KG1 (cell line): ENCODE measurements at places on chromosomes 3 and 15.
A peak's percentile ranks its signal among the peaks of the same experiment; 100 is the strongest.

- no peak for DNase-seq
These were observed 92.7 kb upstream of the OCA2 start for GRCh38 chr15:28191832-28192231.

- DNase-seq = no peak
These were observed 151.6 kb downstream of the IL5RA start for GRCh38 chr3:2958551-2958950.

DNA sequence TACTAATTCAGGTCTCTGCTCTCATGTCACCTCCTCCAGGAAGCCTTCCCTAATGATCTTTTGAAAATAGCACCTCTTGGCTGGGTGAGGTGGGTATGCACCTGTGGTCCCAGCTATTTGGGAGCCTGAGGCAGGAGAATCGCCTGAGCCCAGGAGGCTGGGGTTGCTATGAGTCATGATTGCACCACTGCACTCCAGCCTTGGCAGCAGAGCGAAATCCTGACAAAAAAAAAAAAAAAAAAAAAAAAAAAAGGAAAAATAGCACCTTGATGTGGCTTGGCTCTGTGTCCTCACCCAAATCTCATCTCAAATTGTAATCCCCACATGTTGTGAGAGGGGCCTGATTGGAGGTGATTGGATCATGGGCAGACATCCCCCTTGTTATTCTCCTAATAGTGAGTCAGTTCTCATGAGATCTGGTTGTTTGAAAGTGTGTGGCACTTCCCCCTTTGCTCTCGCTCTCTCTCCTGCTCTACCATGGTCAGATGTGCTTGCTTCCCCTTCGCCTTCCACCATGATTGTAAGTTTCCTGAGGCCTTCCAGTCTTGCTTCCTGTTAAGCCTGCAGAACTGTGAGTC is 11.2 kb upstream of the RNU6-1 start:
- DNase-seq = no peak

DNA sequence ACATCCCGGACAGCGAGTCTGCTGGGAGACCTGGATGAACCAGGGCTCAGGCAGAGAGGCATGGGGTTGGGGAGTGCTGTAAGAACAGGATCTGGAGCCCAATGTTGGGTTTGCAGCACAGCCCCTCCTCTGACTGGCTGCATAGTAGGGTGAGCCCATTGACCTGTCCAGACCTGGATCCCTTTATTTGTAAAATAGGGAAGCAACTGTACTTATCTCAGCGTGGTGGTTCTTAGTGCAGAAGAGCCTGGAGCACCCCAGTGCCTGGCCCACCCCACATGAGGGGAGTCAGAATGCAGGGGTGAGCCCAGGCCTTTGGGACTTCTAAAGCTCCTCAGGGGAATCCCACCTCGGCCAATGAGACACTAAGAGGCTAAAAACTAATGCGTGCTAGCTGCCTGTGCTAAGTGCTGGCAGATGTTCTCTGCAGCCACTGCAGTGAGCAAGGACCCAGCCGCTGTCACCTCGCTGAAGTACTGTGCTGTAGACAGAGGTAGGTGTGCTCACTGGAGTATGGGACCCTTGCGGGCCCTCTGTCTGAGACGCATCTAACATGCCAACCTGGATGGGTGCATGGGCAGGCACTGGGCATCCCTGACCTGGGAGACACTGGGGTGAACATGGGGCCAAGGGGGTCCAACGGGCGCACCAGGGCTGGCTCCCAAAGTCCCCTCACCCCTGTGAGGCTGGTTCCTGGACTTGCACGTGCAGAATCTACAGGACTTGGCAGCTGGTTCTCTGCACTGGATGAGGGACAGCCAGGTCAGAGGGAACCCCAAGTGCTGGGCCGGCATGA is 95.6 kb downstream of the ATP10A start:
- no peak for DNase-seq

- no peak for DNase-seq
These were observed 14.8 kb downstream of the EXD1 start for GRCh38 chr15:41215708-41216107.

DNA sequence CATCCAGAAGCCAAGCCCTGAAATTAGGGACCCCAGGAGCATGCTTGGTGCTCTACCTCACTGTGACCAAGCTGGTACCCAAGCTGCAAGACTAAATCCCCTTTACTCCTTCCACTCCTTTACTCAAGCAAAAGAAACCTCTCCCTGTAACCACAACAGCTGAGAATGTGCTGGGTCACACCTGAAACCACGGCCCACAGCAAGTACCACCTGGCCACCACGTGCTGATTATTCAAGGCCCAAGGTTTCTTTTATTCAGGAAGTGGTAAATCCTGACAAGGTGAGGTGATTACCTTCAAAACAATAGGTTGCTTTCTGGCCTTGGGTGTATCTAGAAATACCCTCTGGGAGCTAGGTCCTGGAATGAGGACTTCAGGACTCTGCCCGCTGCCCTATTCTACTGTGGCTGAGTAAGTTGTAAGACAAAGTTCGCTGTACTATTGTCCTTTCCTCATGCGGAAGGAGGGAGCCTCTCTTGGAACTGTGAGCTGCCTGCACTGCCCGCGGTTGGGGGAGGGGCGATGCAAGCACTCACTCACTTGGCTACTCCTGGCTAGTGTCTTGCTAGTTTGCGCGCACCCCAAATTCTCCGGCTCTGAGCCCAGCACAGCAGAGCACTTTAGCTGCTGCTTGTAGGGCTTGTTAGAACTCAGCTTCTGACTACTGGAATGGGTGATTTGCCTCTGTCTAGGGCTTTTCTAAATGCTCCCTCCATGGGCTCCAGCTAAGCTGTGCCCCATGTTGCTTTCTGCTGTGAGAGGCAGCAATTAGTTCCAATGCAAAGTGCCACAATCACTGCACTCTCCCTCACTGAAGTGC is 487.1 kb upstream of the CNTN3 start:
- DNase-seq = no peak

GRCh38 chr15:96254173-96254572 is 76.3 kb upstream of the NR2F2 start:
- DNase-seq = no peak

DNA sequence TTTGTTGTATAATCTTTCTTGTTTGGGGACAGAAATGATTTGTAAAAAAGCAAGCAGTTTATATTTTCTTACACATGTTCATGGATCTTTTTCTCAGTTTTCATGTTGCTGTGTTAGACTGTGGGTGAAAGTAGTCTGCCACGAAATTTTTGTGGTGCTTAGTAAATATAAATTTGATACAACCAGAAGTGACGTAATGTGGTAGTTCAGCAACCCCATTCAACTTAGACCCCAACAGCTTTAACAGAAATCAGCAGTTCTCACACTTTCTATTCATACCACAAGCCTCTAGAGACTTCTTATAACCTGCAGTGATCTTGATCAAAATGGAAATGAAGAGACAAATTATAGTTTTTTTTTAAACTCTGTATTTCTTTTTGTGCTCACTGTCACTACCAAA is 120.2 kb upstream of the IGSF10 start:
- no peak for DNase-seq

- DNase-seq = no peak
These were observed 7.5 kb downstream of the HEG1 start for GRCh38 chr3:125048282-125048681.

DNA sequence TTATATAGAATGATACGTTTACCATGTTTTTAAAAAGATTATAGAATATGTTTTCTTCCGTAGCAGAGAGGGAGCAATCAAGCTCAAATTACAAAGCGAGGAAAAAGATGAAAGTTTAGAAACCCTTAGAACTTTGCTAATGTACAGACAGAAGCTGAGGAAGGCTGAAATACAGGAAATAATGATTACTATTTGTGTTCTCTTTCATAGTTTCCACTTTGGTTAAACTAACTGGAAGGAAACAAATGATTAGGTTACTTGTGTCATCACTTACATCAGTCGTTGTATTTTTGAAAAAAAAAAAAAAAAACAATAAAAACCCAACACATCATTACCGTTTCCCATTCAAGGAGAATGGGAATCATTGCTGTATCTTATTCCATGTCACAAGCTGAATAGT is 337.8 kb upstream of the CBLB start:
- DNase-seq = no peak

- peak; percentile 22 for DNase-seq
These were observed 917 bp downstream of the LNP1 start for GRCh38 chr3:100402256-100402655.
